Right atrium auricular region (tissue), 2 donors: ENCODE measurements at places on chromosomes 13 and 19. TPM values are rescaled to one million over a fixed set of nuclear protein-coding genes. Genes with fewer than 3 reads are reported as not detected.

DNA sequence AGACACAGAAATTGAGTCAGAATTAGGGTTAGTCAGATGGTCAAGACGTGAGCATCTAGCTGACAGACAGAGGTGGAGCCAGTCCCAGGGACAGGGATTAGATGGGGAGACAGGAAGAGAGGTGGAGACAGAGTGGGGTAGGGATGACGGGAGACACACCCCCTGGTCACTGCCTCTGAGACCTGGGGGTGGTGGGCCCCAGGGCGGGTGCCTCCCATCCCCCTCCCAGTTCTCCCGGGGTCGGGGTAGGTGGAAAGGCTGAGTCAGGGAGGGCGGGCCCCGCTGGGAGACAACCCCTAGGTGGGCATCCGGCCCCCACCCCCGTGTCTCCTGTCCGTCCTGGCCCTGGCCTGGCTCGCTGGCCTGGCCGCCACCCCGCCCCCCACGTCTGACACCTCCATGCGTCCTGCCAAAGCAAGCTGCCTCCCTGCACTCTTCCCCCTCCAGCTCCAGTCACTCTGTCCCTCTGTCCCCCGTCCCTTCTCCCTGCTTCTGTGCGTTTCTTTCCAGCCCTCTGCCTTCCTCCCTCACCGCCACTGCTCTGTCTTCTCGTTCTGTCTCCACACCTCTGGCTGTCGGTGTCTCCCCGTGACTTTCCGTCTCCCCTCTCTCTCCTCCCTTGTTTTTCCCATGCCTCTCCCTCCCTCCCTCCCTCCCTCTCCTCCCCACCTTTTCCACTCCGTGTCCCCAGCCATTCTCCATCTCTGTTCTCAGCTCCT, 15.1 kb downstream of the CCDC97 start:
- DNase-seq, result peak; percentile 82
- H3K4me1 ChIP-seq, result peaks cover 81% of the 10 kb centered on the region
- peaks cover 11% of the 10 kb centered on the region for H3K36me3 ChIP-seq

DNA sequence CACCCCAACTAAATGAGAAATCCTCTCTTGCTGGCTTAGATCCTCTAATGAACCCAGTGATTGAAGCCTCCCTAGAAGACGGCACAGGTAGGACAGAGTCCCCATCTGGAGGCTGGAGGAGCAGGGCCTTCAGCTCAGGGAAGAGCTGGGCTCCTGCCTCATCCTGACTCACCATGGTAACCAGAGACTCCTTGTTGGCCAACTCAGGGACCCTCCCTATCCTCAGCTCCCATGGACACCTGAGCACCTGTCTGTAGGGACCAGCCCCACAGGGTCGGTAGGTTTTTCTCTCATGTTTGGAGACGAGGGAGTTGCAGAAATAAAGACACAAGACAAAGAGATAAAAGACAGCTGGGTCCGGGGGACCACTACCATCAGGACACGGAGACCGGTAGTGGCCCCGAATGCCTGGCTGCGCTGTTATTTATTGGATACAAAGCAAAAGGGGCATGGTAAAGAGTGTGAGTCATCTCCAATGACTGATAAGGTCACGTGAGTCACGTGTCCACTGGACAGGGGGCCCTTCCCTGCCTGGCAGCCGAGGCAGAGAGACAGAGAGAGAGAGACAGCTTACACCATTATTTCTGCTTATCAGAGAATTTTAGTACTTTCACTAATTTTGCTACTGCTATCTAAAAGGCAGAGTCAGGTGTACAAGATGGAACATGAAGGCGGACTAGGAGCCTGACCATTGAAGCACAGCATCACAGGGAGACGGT, 26.6 kb downstream of the SIGLEC7 start:
- no peak overlapping the region for H3K27ac ChIP-seq
- no peaks in the 10 kb centered on the region for H3K36me3 ChIP-seq
- no peaks in the 10 kb centered on the region for H3K4me1 ChIP-seq
- no peaks in the 10 kb centered on the region for H3K27me3 ChIP-seq
- no peak for DNase-seq

GRCh38 chr19:45133661-45134060, 27.1 kb downstream of the NKPD1 start:
- H3K27me3 ChIP-seq, result no peaks in the 10 kb centered on the region
- no peaks in the 10 kb centered on the region for H3K4me1 ChIP-seq
- no peak overlapping the region for H3K27ac ChIP-seq
- no peaks in the 10 kb centered on the region for H3K36me3 ChIP-seq
- H3K4me3 ChIP-seq, result no peak overlapping the region

- no peak for DNase-seq
- peaks cover 34% of the 10 kb centered on the region for H3K36me3 ChIP-seq
- H3K4me3 ChIP-seq, result peak overlapping the region; percentile 54
- H3K27ac ChIP-seq, result peak overlapping the region; percentile 84
These were observed 540 bp upstream of the USE1 start for GRCh38 chr19:17214508-17215126.

GRCh38 chr19:19877724-19878123, 12.0 kb downstream of the ZNF253 start:
- H3K4me3 ChIP-seq, result no peak overlapping the region
- H3K36me3 ChIP-seq, result peaks cover 30% of the 10 kb centered on the region
- no peak for DNase-seq
- H3K4me1 ChIP-seq, result no peaks in the 10 kb centered on the region

Gene IRGC
- total RNA-seq, result not detected

Gene PLPPR3
- not detected for total RNA-seq
